ENCODE measurements at places on chromosomes 1 and 21.

DNA sequence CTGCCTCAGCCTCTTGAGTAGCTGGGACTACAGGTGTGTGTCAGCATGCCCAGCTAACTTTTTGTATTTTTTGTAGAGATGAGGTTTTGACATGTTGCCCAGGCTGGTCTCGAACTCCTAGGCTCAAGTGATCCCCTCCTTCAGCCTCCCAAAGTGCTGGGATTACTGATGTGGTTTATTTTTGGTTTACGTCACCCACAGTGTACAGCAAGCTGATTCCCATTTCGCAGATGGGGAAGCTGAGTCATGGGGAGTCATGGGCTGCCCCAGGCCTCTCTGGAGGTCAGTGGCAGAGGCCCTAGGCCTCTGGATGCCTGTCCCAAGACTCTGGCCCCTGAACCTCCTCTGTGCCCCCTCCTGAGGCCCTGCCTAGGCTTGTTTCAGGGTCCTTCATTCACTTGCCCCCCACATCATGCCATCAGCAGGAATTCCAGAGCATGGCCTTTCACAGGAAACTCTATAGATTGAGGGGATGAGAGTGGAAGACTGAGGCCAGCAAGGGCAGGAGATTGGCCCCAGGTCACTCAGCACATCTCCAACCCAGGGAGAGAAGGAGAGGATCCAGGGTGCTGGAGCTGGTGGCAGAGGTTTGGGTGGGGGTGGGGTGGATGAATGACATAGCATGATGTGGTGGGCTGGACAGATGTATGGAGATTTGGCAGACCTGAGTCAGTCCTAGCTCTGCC is 266.0 kb downstream of the PTPRU start:
- DNase-seq: no peak

DNA sequence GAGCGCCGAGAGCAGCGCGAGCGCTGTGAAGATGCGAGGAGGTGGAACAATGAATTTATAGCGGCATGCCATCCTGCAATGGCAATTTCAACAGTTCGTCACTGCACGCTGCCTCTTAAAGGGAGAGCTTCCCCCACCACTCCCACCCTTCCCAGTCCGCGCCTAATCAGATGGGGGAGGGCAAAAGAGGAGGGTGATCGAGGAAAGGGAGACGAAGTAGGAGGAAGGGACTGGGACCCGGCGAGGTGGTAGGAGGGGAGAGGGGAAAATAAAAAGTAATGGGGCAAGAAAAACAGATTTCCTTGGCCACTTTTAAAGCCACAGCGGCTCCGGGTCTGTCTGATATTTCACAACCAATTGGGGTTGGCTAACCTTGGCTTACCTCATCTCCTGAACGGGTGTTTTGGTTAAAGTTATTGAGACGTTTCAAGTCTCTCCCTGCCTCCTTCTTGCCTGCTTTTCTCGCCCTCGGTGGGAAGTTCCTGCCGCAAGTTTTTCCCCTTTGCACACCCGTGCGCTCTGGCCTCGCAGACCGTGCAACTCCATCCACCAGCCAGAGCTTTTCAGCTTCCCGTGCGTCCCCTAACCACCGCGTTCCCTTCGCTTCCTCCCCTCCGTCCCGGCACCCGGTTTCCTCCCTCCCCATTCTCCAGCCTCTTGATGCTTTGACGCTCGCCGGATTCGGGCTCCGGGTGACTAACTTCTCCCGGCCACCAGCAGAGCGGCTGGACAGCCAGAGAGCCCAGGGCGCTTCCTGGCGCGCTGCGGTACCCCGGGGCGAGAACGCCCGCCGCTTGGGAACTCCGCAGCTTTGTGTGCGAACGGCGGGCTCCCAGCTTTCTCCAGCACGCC is at the start of gene ADAMTS5:
Gene ADAMTS5, minus strand, starts transcription at position 27 of the 852 bp plus-strand sequence. CDS start 697 bp downstream, outside the sequence.
- no peak for DNase-seq

GRCh38 chr1:24961334-24961733 is 31.3 kb upstream of the RUNX3 start:
- DNase-seq: no peak

DNA sequence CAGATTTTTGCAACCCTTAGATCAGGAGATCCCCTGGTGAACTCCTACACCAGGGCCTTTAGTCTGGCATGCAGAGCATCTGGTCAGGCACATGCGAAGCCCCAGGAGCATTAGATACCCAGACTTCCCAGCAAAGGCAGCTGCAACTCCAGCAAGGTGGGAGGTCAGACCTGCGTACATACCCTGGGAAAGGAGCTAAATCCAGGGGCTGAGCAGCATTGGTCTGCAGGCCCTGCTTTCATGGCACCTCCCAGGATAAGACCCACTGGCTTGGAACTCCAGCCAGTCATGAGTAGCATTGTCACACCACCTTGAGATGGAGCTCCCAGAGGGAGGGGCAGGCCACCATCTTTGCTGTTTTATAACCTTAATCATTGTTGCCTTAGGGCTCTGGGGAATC is 92.3 kb downstream of the KCNT2 start:
- DNase-seq: no peak

GRCh38 chr1:44346184-44346583 is 8.9 kb downstream of the ERI3 start:
- no peak for DNase-seq
